ENCODE measurements at places on chromosomes 7 and 10. TPM values are rescaled to one million over a fixed set of nuclear protein-coding genes. Genes with fewer than 3 reads are reported as not detected.

DNA sequence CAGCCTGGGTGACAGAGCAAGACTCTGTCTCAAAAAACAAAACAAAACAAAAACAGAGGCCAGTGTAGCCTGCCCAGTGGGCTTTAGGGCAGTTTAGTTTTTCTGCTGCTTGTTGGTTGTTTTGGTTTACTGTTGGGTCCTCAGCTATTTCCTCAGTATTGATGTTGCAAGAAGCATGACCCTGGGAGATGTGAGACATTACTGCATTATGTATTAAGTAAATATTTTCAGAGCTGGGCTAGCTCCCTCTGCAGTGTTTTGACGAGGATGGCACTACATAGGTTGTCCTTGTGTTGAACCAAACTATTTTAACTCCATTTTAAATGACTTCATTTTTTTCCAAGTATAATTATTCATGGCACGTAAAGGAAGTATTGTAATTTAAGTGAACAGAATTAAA lies 4.8 kb downstream of the AKAP9 start:
- DNase-seq, result no peak

DNA sequence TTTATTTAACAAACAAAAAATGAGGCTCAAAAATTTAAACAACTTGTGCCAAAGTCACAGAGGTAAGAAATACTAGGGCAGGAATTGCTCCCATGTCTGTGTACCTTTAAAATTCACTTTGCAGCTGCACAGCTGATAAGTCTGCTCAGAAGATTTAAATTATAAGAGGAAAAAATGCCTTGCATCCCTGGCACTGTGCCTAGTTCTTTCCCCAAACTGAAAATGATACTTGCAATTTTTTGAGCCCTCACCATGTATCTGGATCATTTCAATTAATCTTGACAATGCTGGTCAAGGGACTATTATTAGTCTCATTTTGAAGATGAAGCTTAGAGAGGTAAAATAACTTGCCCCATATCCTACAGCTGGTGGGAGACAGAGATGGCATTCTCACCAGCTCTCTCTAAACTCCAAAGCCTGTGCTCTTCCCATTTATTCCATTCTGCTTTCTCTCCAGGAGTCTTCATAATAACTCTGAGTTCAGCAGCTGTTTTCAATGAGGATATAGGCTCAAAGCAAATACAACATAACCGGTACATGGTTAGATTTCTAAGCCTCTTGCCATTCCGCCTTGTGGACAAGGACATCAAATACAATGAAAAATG lies 350.5 kb upstream of the LRRTM3 start:
- DNase-seq, result no peak

DNA sequence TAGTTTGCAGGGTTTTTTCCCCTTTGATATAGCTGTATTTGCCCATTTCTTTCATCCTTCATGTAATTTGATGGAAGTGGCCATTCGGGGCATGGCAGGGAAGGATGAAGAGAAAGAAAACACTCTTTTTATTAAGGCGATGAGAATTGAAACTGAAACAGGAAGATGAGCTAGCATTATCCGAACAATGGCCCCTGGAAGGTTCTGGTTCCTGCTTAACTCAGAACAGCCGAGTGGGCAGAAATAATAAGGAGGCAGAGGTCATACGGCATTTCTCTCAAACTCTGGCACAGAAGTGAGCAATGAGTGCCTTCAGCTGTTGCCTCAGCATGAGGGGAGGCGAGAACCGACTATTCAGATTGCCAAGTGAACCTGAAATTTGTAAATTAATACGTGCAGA lies 113.2 kb upstream of the MYO3A start:
- no peak for DNase-seq

DNA sequence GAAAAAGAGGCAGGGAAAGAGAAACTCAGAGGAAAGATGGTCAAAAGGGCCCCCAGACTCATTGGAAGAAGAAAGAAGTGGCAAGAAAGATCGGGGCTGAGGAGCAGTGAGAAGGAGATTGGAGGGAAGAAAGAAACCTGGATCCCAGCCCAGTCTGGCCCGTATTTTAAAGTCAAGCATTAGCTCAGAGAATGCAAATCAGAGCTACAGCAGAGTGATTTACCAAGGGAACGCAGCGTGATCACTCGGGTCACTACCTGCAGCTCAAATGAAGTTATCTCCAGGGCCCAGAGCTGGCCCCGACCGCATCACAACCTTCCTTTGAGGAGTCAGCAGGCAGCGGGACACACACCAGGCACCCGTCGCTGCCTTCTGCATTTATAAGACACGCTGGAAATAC lies 72.8 kb downstream of the CARD11 start:
- DNase-seq, result peak; percentile 2

GRCh38 chr10:6055929-6056328 lies 6.2 kb downstream of the IL2RA start:
- DNase-seq, result peak; percentile 17

- peak; percentile 84 for DNase-seq
These were observed 1.5 kb upstream of the NRP1 start for GRCh38 chr10:33335801-33336581.

- DNase-seq, result no peak
These were observed 125.9 kb upstream of the LYZL2 start for GRCh38 chr10:30755441-30755953.

DNA sequence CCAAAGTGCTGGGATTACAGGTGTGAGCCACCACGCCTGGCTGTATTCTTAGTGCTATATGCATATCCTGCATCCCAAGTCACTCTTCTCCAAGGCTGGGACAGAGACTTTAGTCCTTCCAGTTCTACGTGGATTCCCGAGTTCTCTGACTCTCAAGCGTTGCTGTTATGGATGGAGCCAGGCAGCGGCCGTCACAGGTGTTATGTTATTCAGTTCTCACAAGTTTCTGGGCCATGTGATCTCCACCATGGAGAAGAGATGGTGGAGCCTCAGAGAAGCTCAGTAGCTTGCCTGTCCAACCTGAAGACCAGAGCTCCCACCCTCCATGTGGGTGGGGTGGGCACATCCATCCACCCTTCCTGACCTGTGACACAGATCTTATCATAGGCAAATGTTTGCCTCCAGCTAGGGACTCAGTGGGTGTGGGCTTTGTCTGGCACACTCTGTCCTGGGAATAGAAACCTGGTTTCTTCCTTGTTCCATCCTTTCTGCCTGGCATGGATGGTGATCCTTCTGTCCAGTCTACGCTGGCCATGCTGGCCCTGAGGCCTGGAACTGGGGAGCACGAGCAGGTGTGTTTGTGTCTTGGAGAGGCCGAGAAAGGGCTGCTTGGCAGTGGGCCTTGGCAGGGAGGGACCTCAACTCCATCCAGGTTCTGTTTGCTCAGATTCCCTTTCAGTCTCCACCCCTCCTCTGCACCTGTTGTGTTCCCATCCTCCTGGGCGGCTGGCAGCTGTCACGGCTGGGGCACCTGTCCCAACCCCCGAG lies 55.3 kb downstream of the NEURL1 start:
- no peak for DNase-seq

GRCh38 chr7:39372383-39372782 lies 193.8 kb upstream of the YAE1 start:
- no peak for DNase-seq

GRCh38 chr7:7908622-7909145 lies 59.9 kb upstream of the GLCCI1 start:
- no peak for DNase-seq

DNA sequence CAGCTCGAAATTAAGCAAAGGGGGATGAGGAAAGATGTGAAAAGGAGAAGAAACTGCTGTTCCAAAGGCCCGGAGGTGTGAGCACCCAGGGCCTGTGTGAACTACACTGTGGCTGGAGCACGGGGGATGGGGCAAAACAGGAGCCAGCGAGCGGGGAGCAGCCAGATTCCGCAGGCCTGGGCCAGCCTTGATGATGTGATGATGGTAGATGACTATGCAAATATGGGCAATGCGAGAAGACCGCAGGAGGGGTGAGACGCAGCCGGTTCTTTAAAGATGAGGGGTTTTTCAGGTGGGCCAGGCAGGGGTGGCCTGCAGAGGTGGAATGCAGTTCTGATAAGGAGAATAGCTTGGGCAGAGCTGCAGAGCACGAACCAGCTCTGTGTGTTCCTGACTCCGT lies 61.5 kb downstream of the LANCL2 start:
- DNase-seq, result no peak

DNA sequence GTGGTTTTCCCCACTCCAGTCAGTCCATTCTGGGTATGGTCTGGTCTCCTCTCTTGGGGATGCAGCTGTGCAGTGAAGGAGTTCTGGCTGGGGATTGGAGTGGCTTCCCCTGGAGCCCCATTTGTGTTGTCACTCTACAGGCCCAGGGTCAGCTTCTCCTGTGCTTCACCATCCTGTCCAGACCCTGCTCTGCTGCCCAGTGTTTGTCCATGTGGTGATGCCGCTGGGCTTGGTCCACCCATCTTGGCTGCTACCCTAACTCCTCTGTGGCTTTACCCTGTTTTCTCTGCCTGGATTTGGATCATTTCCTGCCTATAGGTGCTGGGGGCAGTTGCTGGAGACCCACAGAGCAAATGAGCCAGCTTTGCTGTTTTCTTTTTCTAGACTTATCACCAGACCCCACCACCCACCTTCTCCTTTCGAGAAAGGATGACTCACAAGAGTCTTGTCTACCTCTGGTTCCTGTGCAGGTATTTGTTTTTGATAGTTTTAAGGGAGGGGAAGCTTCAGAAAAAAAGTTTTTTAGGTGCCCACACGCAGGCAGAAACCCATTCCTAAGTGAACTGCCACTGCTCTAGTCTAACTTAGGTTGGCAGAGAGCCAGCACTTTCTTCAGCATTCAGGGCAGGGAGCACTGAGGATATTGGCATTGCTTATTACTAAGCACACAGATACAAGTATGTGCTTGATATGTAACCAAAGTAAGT lies 8.5 kb downstream of the ZDHHC16 start:
- no peak for DNase-seq

DNA sequence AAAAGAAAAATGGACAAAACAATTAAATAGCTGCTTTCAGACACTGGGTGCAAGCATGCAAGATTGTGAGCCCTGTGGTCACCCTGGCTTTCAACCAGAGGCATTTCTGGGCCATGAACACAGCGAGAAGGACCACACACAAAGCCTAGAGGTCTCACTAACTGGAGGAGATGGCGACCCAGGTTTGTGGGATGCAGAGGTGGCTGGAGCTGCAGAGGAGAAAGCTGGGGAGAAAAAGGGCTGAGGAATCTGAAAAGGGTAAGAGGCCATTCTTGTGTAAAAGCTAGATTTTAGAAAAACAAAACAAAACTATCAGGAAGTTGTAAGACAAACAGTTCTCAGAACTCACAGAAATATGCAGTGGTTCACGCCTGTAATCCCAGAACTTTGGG lies 30.1 kb upstream of the PTPRN2 start:
- no peak for DNase-seq

DNA sequence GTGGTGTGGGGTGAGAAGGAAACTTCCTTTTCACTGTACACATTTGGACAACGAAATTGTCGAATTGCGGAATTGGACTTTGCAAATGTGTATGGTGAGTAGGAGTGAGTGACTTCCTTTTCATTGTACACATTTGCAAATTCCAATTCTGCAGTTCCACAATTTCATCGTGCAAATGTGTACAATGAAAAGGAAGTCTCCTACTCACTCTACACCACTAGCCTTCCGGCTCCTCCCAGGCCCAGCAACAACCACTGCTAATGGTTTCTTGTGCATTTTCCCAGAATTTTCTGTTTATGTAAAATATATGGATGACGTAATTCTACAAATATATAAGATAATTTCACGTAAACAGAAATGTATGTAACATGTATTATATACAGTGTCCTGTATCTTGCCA lies 118.5 kb downstream of the ARL4A start:
- DNase-seq, result no peak

DNA sequence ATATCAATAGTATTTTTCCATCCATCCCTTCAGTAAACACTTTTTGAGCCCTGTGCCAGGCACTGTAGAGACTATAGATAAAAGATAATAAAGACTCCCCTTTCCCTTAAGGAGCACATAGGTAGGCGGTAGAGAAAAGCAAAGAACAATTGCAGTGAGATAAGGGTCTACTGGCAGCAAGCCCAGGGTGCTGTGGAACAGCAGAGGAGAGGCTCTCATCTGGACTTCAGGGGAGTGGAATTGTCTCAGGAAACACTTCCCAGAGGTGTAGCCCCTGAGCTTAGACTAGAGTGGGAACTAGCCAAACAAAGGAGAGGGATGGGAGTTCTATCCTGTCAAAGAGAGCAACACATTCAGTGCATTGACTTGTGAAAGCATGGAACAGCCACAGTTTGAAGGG lies 102.0 kb downstream of the NRF1 start:
- no peak for DNase-seq

DNA sequence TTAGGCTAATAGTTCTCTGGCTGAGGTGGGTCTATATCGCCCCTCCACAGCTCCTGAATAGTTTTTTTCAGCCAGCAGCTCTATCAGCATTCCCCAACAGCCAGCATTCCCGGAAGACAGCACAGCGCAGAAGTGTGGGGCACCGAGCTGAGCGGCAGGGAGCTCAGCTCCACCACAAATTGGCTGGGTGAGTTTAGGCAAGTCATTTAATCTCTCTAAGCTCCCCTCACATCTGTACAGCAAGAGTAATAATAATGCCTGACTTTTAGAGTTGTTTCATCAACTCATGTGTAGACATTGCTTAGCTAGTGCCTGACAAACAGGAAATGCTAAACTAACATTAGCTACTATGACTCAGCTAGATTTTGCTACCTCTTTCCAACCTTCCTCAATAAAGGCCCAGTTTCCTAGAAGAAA lies 247.9 kb upstream of the PTN start:
- no peak for DNase-seq

DNA sequence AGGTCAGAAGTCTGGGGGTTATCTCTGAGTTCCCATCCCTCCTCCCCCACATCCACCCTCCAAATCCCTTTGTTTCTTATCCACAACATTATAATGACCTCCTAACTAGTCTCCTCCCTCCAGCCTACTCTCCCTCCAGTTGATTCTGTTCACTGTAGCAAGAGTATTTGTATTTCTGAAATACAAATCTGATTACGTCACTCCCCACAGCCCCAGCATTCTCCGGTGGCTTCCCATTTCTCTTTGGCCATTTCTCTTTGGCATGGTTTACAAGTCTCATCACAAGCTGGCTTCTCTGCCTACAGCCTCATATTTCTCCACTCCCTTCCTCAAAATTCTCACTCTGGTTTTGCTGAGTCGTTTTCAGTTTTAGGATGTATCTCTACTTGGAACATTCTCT lies 24.6 kb upstream of the MRPS33 start:
- no peak for DNase-seq

DNA sequence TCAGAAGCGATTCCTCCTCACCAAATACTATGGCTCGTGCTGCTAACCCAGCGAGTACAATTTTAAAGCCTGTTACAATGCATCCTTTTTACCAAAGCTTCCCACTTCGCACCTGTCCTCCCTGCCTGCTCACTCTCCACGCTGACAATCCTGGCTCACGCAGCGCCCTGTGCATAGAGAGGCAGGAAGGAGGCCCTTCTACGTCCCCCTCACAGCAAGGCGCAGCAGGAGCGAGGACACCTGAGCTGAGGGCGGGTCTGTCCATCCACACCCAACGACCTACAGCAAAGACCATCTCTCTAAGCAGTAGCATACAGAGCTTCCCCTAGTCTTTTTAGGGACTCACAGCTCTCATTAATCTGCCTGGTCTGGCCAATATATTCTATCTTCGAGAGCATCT lies 46.0 kb downstream of the MKI67 start:
- DNase-seq, result no peak

Gene ATOH7
- 0.71 TPM for total RNA-seq

Gene IDI2
- total RNA-seq, result not detected

Gene RSBN1L
- total RNA-seq, result 33.6 TPM

Gene RARRES2
- 447 TPM for total RNA-seq

Gene CHPF2
- total RNA-seq, result 36.3 TPM

Gene PAPOLB
- total RNA-seq, result 0.49 TPM

Gene GALNT11
- total RNA-seq, result 37.5 TPM

Gene PVRIG
- total RNA-seq, result not detected

Gene SMO
- 6.8 TPM for total RNA-seq

Gene ERVW-1
- not detected for total RNA-seq

Gene LHPP
- 19.3 TPM for total RNA-seq

Gene FAM25C
- total RNA-seq, result not detected
